Stimulated activated CD8-positive, alpha-beta memory T cell treated with anti-CD3 and anti-CD28 coated beads, Interleukin-7, amount 100 ng/mL, for 1 hour (primary cell): ENCODE measurements at places on chromosomes 7 and 10.

- no peak for DNase-seq
Observed at GRCh38 chr10:91875779-91876178, 33.5 kb downstream of the FGFBP3 start.

DNA sequence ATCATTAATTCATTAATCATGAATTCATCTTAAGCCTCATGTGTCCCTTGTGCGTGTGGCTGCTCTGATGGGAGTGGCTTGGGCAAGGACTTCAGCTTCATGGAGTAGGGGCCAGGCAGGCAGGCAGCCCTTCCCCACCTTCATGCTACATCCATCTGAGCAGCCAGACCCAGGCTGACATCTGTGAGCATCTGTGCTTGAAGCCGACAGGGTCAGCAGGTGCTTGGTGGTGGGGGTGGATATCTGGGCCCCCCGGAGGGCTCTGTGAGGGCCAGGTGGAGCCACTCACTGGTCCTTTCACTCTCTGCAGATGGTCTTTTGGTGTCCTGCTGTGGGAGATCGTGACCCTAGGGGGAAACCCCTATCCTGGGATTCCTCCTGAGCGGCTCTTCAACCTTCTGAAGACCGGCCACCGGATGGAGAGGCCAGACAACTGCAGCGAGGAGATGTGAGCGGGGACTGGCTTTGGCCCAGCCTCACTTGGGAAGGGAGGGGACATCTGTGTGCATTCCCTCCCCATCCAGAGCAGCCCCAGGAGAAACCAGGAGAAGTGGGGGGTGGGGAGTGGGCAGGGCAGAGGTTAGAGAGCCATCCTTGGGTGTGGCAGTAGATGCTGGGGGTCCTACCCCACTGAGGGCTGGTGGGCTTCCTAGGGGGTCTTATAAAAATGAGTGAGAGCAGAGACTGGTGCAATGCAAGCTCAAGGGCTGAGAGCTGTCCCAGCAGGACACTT lies 14.7 kb upstream of the CSGALNACT2 start:
- no peak for DNase-seq

DNA sequence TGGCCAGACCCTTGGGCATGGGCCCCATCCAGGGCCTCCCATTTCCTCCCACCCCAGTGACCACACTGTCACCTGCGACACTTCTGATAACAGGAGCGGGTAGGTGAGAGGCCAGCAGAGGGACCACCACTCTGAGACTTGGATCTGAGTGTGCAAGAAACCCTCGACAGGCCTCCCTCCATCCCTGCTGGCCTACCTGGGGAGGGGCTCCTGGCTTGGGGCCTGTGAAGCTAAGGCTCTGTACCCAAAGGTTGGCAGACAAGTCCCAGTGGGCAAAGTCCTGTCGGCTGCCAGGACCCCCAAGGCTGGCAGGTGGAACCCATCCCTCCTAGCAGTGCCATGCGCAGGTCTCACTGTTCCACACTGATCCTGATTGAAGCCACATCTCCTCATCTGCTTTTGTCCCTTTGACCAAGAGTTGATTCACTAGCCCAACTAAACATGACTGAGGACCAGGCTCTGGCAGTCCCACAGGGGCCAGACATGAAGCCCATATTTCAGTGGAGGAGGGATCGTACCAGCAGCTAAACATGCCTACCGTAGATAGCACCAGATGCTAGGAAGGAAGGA lies 1.2 kb upstream of the PGAM2 start:
- no peak for DNase-seq

GRCh38 chr7:34759477-34760125 lies 101.6 kb downstream of the NPSR1 start:
- no peak for DNase-seq

GRCh38 chr7:132548489-132549078 lies 27.7 kb downstream of the PLXNA4 start:
- no peak for DNase-seq
